ENCODE measurements at places on chromosomes 7 and 10.

DNA sequence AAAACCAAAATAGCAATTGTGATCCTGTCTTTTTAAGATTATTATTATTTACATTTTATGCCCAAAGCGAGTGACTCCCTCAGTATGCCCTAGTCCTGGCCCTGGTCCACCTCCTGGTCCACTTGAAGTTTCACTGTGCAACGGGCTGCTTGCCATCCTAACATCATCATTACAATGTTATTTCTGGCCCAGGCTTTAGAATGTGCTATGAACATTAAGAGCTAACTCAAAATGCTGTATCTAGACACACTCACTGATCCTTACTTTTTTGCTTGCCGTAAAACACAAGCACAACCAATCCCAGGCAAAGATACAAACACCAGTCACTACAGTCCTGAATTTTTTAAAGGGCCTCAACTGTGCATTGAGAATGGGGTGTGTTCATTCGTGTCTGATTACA, 38.4 kb downstream of the RHOBTB1 start:
- no peak for DNase-seq

DNA sequence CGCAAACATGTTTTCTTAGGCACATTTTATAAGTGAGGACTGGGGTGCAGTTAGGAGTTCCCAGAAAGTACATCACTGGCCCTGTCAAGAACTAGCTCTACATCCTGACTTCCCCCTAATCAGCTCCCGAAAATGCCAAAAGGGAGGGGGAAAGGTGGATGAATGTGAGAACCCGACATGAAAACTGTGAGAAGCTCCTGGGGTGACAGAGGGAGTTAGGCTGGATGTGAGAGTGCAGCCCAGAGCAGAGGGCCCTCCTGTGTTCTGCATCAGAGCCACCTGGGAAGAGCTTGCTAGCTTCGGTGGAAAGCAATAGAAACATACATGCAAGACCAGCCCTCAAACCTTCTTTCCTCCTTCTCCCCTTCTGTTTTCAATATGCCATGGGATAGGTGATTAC, 30.5 kb upstream of the SEM1 start:
- no peak for DNase-seq

- DNase-seq = peak; percentile 84
These were observed 4.9 kb upstream of the SLC29A3 start for GRCh38 chr10:71314028-71314693.

DNA sequence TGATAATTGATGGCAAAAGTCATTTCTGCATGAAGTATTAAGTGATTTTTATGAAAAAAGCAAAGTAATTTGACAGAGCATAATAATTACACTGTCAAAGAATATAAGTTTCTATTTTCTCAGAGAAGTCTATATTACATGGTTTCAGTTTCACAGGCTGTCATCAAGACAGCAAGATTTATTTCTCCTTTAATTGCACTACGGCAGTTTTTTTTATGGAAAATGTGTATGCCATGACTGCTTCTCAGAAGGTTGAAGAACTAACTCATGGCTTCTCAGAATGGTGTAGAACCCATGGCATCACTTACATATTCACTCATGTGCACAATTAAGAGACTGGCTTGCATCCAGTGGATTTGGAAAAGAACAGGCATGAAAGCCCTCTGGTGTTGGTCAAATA, 870.3 kb upstream of the SORCS1 start:
- DNase-seq = no peak

DNA sequence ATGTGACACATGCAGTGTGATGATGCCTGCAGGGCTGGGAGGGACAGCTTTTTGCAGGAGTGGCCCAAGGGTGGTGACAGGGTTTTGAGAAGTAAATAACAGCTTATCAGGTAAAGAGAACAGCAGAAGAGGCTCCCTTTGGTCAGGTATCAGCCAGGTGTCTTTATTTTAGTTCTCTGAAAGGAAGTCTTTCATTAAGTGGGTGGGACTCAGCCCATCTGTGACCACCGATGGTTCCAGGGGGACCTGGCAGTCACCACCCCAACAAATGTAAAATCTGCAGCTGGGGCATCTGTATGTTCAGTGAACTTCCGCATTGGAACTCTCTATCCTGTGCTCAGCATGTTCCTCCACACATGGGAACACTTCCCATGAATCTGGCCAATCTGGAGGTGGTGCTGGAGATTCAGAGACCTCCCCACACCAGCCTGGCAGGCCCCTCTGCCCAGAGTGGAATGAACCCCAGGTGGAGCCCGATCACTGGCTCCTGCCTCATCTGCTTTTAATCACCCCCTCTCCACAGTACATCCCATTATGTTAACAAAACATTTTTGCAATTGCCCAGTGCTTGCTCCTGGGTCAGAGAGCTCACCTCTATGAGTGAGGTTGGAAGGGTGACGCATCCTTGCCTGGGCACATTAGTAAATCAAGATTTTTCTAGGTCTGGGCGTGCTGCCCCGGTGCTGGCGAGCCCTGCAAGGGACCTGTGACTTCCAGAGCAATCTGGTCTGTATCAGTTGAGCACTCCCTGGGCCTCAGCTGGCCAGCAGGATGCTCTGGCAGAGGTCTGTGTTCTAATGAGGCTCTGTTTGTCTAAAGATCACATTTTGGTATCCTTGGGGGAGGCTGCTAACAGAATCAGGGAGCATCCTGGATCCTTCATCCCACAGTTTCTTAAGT, 140.4 kb upstream of the GDF10 start:
- no peak for DNase-seq

DNA sequence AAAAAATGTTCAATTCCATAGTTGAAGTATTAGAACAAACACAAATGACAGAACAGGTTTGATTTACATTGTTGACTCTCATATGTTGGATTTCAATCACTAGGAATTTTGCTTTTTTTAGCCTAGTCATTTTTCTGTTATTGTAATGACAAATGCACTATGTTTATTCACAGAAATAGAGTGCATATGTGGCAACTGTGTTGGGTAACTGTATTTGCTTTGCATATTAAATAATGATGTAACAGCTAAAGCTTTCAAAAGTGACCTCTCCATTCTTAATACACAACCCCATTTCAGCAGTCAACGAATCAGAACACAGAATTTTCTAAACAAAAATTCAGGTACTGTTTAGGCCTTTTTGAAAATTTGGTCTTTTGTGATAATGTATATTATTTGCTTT, 54.0 kb upstream of the SLC26A5 start:
- DNase-seq = no peak

DNA sequence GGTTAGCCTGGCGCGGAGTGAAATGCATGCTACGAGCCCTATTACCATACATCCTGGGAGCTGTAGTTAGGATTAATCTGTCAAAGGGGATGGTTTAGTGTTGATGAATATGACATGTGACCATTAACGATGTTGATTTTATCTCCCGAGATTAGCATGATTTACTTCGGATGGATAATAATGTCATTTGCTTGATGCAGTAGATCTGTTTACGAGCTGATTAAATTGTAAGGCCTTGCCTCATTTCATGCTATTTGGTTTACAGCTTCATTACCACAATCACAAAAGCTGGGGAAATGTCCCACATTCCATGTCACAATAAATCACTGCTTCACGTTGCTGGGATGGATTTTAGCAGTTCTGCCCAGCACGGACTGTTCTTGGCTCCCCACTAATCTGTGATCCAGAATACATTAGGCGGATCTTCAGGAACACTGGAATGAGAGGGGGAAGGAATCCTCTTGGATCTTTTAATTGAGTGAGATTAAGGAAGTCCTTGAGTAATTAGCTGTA, 22.3 kb downstream of the ZNF503 start:
- DNase-seq = no peak

GRCh38 chr7:94436700-94437099, 42.0 kb downstream of the COL1A2 start:
- no peak for DNase-seq

GRCh38 chr7:54615-55014, 137.8 kb upstream of the FAM20C start:
- DNase-seq = no peak

DNA sequence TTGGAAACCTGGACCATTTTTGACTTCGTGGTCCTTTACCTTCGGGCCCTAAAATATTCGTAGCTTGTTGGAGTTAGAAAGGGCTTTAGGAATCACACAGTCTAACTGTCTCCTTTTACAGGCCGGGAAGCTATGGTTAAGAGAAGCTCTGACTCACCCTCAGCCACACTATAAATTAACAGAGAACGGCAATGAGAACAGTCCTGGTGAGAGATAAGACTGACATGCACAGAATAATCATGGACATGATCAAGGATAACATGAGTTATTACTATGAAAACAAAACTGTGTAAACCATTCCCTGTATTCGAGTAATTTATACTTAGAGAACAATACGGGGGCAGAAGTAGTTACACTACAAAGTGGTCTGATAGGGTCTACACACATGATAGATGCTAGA, 162.5 kb upstream of the MALRD1 start:
- no peak for DNase-seq

GRCh38 chr7:77760809-77761453, 37.3 kb downstream of the TMEM60 start:
- no peak for DNase-seq

GRCh38 chr7:22129166-22129565, 183.5 kb upstream of the CDCA7L start:
- no peak for DNase-seq

DNA sequence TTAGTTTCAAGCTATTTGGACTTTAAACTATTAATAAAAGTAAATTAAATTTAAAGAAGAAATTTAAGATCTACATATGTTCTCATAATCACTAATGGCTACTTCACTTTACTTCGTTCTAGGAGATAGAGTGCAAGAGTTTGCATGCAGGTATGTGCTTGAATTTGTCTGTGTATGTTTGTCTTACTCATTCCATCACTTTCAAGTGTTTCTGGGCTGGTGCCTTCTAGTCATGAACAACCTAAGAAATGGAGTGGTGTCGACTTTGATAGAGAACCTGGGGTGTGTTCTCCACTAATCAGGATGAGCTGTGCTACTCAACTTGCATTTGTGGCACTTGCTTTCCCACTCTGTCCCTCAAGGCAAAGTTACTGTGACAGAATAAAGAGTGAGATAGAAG, 169.9 kb downstream of the KCND2 start:
- DNase-seq = no peak

- no peak for DNase-seq
These were observed 42.4 kb downstream of the PLCE1 start for GRCh38 chr10:94035982-94036765.

- DNase-seq = peak; percentile 48
These were observed 22.6 kb downstream of the EPDR1 start for GRCh38 chr7:37942934-37943610.

DNA sequence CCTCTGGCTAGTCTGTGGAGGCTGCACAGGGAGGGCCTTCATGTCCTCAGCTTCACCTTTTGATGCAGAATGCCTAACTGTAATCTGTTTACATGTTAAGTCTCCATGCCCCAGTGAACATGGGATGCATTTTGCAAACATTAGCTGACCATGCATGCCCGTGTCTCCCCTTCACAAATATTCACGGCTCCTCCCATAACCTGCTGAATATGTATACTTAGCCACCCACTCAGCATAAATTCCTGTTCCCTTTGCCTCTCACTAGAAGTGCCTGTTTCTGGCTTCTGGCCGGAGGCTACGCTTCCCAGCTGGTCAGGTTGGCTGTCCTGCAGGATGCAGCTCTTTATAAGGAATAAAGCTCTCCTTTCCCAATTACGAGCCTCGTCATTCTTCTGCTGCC, 552.7 kb downstream of the DNAJB6 start:
- no peak for DNase-seq

- no peak for DNase-seq
These were observed 1454.1 kb downstream of the GATA3 start for GRCh38 chr10:9508606-9509005.

GRCh38 chr7:157271991-157272324, 64.8 kb upstream of the DNAJB6 start:
- no peak for DNase-seq

GRCh38 chr7:31776616-31777015, 89.6 kb downstream of the PPP1R17 start:
- DNase-seq = peak; percentile 17

GRCh38 chr10:36559412-36560400, 565.7 kb upstream of the ANKRD30A start:
- no peak for DNase-seq

- no peak for DNase-seq
These were observed 151.5 kb downstream of the GRID1 start for GRCh38 chr10:86215046-86215445.

- DNase-seq = no peak
These were observed 423.6 kb downstream of the PHTF2 start for GRCh38 chr7:78222001-78222751.

DNA sequence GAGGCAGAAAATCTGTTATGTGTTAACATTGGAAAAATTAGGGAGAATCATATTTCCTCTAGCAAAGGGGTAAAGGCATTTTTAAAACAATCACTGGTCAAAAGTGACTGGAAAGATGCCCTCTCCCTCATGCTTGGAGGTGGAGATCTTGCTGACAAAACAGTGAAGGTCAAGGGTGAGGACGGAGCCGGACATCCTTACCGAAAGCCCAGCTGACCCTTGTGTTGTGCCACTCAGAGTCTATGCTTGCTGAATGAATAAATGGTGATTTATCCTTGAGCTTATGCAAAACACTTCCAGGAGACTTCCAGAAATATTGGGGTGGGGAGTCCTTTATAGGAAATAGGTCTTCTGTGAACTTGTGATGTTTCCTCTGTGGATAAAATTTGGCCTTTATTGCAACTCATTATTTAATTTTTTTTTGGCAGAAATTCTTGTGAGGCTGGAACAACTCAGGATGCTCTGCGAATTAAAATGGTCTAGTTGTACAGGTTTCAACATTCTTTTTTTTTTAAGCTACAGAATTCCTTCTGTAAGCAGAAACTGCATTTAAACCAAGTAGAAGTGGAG, 28.3 kb upstream of the ELMO1 start:
- no peak for DNase-seq

DNA sequence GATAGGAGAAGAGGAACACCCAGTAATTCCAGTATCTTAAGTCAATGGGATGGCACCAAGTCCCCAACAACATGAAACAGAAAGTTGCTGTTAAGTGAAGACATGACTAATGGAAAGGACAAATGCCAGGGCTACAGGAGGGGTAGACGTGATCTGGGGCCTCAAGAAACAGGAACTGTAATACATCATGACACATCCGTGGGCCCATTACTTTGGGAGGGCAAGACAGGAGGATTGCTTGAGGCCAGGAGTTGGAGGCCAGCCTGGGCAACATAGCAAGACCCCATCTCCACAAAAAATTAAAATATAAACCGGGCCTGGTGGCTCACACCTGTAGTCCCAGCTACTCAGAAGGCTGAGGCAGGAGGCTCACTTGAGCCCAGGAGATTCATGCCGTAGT, 408.6 kb upstream of the PRKCQ start:
- no peak for DNase-seq
